ENCODE measurements at places on chromosomes 1 and 21. TPM values are rescaled to one million over a fixed set of nuclear protein-coding genes. Genes with fewer than 3 reads are reported as not detected.
A peak's percentile ranks its signal among the peaks of the same experiment; 100 is the strongest.

MYOC gene
- not detected for total RNA-seq

DNA sequence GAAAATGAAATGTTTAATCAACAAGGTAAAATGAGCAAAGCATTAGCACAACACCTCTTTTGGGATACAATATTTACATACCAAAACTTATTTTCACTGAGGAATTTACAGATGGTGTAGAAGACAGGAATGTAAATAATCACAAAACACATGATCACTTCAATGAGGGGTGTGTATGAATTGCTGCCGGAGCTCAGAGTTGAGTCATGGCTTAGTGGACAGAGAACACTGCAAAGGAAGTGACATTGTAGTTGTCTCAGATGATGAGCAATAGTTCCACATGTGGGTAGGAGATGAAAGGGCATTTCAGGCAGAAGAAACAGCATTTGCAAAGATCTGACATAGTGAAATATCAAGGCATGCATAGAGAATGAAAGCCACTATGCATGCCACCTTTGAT lies 5.6 kb upstream of the KPRP start:
- DNase-seq, result no peak

SGIP1 gene
- not detected for total RNA-seq

DNA sequence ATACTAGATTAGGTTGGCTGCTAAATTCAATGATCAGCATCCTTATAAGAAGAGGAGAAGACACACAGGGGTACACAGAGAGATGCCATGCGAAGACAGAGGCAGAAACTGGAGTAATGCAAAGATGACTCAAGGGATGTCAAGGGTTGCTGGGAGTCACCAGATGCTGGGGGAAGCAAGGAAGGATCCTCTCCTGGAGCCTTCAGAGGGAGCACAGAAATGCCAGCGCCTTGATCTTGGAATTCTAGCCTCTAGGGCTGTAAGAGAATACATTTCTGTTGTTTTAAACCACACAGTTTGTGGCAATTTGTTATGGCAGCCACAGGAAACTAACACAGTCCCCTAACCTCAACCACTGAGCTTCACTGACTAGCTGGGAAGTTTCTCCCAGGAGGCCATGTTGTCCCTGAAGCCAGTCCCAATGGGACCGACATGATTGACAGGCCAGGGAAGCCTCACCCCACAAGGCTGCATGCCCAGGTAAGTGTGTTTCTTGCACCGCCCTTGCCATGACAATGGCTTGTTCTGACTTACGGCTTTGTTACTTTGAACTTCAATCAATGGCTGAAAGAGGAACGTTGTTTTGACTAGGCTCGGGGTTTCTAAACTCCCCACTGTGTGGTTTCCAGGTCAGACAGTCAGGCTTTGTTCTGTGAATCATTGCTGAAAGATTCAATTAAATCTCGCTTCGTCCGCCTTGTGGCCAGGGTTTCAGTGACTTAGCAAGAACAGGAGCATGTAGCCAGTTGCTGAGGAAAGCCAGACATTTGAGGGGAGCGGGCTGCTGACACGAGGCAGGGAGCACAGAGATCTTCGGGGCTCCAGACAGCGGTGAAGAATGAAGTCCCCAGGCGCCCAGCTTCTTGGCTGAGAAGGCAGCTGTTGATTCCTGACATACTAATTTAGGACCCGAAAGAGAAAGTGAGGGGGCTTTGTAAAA lies 62.3 kb downstream of the RUNX1 start:
- peak; percentile 67 for DNase-seq

DNA sequence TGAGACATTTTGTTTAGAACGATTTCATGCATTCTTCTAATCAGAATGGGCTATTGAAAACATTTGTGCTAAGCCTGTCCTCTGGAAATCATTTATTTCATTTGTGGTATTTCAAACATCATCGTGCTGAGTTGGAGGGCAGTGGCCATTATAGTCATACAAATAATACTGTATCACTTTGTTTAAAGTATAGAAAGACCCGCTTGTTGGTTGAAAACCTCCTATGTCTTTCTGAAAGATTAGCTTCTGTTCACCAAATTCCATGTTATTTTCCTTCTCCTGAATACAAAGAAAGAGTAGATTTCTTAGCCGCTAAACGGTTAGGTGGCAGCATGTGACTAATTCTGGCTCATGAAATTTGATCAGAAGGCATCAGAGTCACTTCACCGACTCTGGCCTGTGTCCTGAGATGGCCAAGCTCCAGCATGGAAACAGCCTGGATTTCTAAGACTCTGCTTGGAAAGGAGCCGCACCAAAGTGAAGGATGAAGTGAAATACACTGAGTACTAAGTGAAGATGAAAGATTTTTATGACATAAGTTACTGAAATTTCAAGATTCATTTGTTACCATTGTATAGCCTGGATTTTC lies 355.1 kb downstream of the USP25 start:
- no peak for DNase-seq

DNA sequence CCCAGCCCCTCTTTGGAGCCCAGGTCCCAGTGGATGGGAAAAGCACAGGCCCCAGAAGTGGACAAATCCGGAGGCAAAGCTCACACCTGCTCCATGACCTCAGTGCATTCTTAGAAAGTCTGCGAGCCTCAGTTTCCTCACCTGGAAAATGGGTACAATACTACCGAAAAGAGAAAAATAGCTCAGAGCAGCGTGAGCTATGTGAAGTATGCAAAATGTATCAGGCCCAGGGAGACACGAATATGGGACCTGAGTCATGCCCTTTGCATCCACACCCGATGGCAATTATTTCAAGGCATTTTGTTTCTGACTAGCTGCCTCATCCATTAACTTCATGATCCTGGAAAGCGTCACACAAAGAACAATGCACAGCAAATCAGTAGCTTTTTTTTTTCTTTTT lies 9.2 kb downstream of the ALDH4A1 start:
- DNase-seq, result no peak

HSD3B1 gene
- total RNA-seq, result not detected

VASH2 gene
- total RNA-seq, result 1.3 TPM

FAM151A gene
- not detected for total RNA-seq

- DNase-seq, result no peak
Observed at GRCh38 chr21:37157938-37158337, 84.9 kb downstream of the TTC3 start.

- DNase-seq, result no peak
Observed at GRCh38 chr1:234660536-234661316, 50.7 kb upstream of the IRF2BP2 start.

- DNase-seq, result no peak
Observed at GRCh38 chr1:205162301-205162700, 40.5 kb upstream of the RBBP5 start.

TAS1R2 gene
- total RNA-seq, result not detected

DNA sequence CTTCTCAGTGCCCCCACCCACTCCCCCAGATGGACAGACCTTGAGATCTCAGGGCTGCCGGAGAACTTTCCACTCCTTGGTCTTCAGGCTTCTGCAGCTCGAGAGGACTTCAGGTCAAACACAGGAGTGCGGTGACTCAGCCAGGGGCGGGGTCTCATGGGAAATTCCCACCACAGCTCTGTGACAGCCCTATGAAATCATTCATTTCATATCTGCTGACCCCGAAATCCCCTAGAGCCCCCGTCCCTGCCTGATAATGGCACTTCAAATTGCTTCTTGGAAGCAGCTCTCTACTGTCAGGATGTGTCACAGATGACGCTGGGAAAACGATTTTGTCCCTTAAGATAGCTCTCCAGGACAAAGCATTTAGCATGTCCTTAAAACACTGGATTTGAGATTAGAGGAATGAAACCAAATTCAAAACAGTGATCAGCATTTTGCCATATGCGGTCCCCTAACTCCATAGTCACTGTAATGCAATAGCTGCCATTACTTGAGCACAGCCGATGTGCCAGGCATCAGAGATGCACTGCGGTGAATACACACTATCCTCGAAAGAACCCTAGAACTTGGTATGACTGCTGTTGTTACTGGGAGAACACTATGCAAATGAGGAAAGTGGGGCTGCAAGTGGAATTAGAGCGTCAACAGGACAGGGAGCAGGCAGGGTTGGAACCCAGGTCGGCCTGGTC lies at the start of gene TNFRSF9:
Gene TNFRSF9, minus strand, starts transcription at position 95 of the 692 bp plus-strand sequence. CDS start 845 bp downstream, outside the sequence.
- peak; percentile 85 for DNase-seq

ADAM30 gene
- not detected for total RNA-seq

- DNase-seq, result no peak
Observed at GRCh38 chr21:44697811-44698734, 1.1 kb downstream of the KRTAP10-12 start.

SLC45A1 gene
- total RNA-seq, result 0.61 TPM

OR2G6 gene
- total RNA-seq, result not detected

DNA sequence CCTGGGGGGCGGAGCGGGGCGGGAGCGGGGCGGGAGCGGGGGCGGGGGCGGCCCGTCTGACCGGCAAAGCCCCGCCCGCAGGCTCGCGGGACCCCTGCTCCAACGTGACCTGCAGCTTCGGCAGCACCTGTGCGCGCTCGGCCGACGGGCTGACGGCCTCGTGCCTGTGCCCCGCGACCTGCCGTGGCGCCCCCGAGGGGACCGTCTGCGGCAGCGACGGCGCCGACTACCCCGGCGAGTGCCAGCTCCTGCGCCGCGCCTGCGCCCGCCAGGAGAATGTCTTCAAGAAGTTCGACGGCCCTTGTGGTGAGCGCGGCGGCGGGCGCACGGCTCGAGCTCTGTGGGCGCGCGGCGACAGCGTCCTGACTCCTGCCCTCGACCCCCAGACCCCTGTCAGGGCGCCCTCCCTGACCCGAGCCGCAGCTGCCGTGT lies 21.2 kb downstream of the AGRN start:
- DNase-seq, result no peak

DNA sequence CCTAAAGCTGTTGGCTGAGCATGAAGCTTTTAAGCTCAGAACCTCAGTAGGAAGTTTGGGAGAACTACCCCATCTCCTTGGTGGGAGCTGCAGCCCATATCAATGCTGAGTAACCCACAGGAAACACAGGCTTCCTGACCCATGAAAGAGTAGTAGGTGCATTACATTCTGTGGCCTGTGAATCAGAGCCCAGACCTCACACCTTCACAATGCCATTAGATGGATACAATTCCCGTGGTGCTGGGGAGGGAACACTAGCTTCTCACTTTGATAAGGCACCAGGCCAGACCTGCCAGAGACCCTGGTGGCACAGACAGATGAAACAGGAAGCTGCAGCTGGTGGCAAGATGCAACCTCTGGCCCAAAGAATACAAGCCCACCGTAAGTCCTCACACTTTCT lies 308.8 kb downstream of the NPHP4 start:
- no peak for DNase-seq

GRCh38 chr1:233079574-233079973 lies 129.2 kb downstream of the NTPCR start:
- no peak for DNase-seq

FAM131C gene
- total RNA-seq, result not detected

CLDN17 gene
- not detected for total RNA-seq

- DNase-seq, result no peak
Observed at GRCh38 chr21:38753557-38753971, 52.2 kb upstream of the ETS2 start.

GRCh38 chr1:182784556-182785171 lies 4.9 kb upstream of the NPL start:
- DNase-seq, result no peak

RBM11 gene
- 2.3 TPM for total RNA-seq

GRCh38 chr1:7322283-7322785 lies 448.8 kb upstream of the VAMP3 start:
- DNase-seq, result no peak

DNA sequence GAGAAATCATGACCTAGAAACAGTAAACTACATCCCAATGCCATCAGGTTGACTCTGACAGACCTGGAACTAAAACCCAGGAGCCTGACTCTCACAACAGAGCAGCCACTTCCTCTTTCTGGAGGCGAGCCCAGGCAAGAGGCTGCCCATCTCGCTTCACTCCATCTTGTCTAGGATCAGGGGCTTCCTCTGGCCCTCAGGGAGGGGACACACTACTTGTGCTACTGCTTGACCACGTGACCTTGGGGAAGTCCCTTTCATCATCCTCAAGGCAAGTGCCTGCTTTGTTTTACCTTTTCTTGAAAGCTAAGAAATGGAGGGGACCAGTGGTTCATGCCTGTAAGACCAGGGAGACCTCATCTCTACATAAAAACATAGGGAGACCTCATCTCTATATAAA lies 2.6 kb upstream of the TENT5B start:
- DNase-seq, result no peak

- DNase-seq, result no peak
Observed at GRCh38 chr1:10788592-10789006, 7.8 kb downstream of the CASZ1 start.

CRNN gene
- not detected for total RNA-seq

DNA sequence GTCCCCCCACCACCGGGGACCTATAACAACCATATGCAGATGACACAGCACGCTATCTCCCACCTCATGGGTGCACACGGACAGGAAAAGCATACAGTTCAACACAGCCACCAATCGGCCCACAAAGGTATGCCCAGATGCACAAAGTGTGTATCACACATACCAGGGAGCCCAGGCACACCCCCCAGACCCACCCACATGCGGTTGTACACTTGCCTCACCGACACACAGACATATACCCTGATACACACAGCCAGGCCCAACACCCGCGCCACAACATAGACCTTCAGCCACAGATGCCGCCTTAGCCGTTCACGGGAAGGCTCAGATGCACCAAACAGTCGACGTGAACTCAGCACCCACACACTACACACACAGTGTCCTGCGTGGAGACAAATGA lies 5.5 kb downstream of the CROCC start:
- DNase-seq, result no peak

GRCh38 chr1:221171768-221172167 lies 292.5 kb downstream of the HLX start:
- no peak for DNase-seq

GRCh38 chr1:224629965-224630364 lies 13.8 kb downstream of the CNIH3 start:
- no peak for DNase-seq

HMCN1 gene
- 0.03 TPM for total RNA-seq

NGF gene
- total RNA-seq, result not detected

DNA sequence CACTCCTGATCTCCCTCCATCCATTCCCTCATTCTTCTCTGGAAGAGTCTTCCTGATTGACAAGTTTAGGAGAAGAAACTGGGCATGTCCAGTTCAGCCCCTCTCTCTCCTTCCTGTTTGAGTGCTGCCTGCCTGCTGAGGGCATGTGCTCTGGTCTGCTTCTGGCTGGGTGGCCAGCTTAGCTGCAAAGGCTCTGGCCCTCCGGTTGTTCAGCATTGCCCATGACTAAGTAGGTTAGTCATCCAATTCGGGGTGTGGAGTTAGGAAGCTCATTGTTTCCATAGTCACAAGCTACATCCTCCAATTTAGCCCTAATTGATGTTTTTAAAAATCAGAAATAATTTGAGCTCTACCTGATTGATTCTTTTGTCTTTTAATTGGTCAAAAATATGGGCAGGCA lies 25.6 kb upstream of the PLA2G2E start:
- DNase-seq, result no peak

Data from activated T-cell treated with anti-CD3 and anti-CD28 coated beads, Interleukin-2, amount 50 U/mL, for 4 hours (primary cell).